ENCODE measurements at places on chromosomes 16 and 17. TPM values are rescaled to one million over a fixed set of nuclear protein-coding genes. Genes with fewer than 3 reads are reported as not detected.

The LPO gene
- total RNA-seq = not detected

- no peak overlapping the region for H3K4me3 ChIP-seq
- H3K27ac ChIP-seq = no peak overlapping the region
- H3K4me1 ChIP-seq = no peaks in the 10 kb centered on the region
- DNase-seq = no peak
Measured at GRCh38 chr17:56694825-56695224, 101.3 kb downstream of the NOG start.

The GJC1 gene
- total RNA-seq = 0.86 TPM

The SLC5A10 gene
- total RNA-seq = not detected

DNA sequence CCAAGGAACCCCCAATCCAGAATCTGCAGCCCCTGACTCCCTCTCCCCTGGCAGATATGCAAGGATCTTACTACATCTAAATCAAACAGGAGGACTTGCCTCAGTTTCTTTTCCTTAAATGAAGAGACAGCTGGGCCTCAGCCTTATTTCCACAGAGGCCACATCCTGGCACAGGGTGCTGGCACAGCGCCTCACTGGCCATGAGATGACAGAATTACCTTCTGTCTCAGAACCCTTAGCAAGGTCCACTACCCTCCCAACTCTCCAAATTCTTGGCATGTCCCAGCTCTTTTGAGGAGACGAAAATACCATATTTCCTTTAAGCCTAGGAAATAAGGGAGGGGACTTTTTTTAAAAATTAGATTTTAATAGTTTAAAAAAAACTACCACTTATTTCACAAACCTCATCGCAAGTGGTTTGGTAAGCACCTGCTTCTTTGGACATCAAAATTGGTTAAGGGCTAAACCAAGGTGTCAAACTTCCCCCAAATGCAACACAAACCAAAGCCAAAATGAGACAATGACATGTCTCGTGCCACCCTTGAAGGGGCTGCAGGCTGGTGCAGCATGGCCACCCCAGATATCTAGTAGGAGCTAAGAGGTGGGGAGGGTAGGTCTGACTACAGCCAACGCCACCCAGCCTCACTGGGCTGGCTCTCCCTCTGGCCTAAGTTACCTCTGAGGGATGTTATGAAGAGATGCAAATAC, 25.3 kb downstream of the FAM117A start:
- no peak overlapping the region for H3K4me3 ChIP-seq
- H3K27me3 ChIP-seq = no peaks in the 10 kb centered on the region
- no peaks in the 10 kb centered on the region for H3K4me1 ChIP-seq
- no peak for DNase-seq

DNA sequence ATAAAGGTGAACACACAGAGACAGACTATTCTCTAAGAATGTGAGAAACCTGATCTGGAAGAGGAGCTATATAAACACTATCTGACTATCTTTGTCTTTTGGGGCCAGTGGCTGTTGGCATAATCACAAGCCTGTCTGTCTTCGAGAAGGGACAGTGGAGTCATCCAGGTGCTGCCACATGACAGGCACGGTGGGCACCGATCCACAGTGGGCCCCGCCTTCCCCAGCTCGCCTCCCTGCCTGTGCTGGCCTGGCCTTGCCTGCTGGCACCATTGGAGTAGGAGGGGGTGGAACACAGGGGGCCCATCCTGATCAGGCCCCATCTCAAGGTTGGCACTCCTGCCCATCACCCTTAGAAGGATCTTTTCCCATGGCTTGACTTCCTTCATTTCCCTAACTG, 112.8 kb downstream of the CCDC182 start:
- H3K27ac ChIP-seq = 0 out of 2 replicates have a peak overlapping the region, but pooled peaks have one; percentile 97
- no peak overlapping the region for H3K4me3 ChIP-seq
- peaks cover 50% of the 10 kb centered on the region for H3K36me3 ChIP-seq
- H3K4me1 ChIP-seq = peaks cover 60% of the 10 kb centered on the region
- H3K27me3 ChIP-seq = no peaks in the 10 kb centered on the region

The TBX4 gene
- total RNA-seq = not detected

GRCh38 chr17:50844117-50844700, 8.8 kb downstream of the WFIKKN2 start:
- no peaks in the 10 kb centered on the region for H3K36me3 ChIP-seq
- no peaks in the 10 kb centered on the region for H3K27me3 ChIP-seq
- no peaks in the 10 kb centered on the region for H3K4me1 ChIP-seq
- H3K27ac ChIP-seq = no peak overlapping the region

DNA sequence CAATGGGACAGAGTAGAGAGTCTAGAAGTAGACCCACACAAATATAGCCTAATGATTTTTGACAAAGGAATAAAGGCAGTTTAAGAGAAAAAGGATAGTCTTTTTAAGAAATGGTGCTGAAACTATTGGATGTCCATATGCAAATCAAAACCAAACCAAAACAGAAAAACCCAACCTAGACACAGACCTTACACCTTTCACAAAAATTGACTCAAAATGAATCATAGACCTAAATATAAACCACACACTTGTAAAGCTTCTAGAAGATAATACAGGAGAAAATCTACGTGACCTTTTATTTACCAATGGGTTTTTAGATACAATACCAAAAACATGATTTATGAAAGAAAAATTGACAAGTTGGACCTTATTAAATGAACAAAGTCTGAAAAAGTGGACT, 66.4 kb upstream of the MPHOSPH6 start:
- H3K4me1 ChIP-seq = no peaks in the 10 kb centered on the region
- no peak for DNase-seq
- no peak overlapping the region for H3K27ac ChIP-seq
- no peaks in the 10 kb centered on the region for H3K27me3 ChIP-seq
- no peak overlapping the region for H3K4me3 ChIP-seq
- no peaks in the 10 kb centered on the region for H3K36me3 ChIP-seq

DNA sequence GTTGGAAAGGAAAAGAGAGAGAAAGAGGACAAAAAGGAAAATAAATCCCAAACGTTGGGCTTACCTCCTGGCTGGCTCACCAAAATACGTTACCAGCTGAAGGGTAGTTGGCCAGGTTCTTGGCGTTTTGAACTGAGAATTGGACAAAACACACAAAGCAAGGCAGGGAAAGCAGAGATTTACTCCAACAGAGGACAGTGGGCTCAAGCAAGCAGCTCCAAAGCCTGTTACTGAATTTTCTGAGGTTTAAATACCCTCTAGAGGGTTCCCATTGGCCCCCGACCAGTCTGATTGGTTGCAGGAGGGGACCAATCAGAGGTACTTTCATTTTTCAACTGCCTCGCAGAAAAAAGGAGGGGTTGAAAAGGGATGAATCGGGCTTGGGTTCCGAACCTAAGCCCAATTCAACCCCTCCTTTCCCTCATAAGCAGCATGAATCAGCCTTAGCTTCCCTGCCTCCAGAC, 55.6 kb upstream of the ALOX12 start:
- H3K36me3 ChIP-seq = no peaks in the 10 kb centered on the region
- H3K4me1 ChIP-seq = peaks cover 29% of the 10 kb centered on the region
- peak overlapping the region; percentile 39 for H3K4me3 ChIP-seq
- DNase-seq = peak; percentile 63
- no peak overlapping the region for H3K27ac ChIP-seq

GRCh38 chr17:81294512-81295030, 536 bp downstream of the SLC38A10 start:
- no peaks in the 10 kb centered on the region for H3K27me3 ChIP-seq
- DNase-seq = peak; percentile 67
- H3K4me1 ChIP-seq = peaks cover 25% of the 10 kb centered on the region
- H3K27ac ChIP-seq = no peak overlapping the region
- H3K4me3 ChIP-seq = peak overlapping the region; percentile 81

DNA sequence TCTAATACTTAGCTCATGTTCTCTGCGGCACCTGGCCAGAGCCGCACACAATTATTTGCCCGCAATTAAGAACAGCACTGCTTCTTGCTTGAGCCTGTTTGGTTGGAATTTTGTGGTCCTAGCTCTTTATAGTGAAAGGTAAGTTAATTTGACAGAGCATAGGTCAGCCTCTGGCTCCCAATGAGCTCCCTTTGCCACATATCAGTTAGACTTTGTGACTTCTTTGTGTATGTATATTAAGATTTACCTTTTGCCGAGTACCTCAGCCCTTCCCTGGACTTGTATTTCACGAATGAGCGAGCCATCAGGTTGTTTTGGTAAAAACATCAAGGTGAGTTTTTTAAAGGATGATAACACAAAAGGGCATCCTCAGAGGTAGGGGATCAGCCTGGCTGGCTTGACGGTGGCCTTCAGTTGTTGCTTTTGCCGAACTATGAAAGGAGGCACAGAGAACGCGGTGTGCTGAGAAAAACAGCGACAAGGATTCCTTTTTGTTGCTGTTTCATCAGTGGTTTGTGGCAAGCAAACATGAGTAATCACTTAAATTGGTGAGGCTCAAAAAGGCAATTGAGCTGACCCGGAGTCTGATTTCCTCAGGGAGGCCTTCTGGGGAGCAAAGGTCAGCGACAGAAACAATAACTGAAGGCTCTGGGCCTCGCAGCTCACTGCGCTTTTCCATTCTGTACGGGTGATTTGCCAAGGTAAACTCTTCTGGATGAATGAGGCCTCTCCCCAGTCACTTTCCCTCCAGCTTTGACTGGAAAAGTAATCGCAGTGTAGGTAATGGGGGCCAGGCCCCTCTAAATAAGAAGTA, 163.6 kb downstream of the HS3ST3A1 start:
- no peak for DNase-seq
- no peaks in the 10 kb centered on the region for H3K36me3 ChIP-seq
- no peak overlapping the region for H3K4me3 ChIP-seq
- no peaks in the 10 kb centered on the region for H3K27me3 ChIP-seq

- no peaks in the 10 kb centered on the region for H3K4me1 ChIP-seq
- no peak for DNase-seq
- H3K27ac ChIP-seq = no peak overlapping the region
- H3K27me3 ChIP-seq = no peaks in the 10 kb centered on the region
- no peak overlapping the region for H3K4me3 ChIP-seq
Measured at GRCh38 chr17:71334048-71334751, 786.6 kb upstream of the SOX9 start.

GRCh38 chr17:8382052-8382879, 727 bp downstream of the RPL26 start:
- H3K4me1 ChIP-seq = peaks cover 24% of the 10 kb centered on the region
- peak; percentile 68 for DNase-seq
- peak overlapping the region; percentile 100 for H3K4me3 ChIP-seq
- peaks cover 50% of the 10 kb centered on the region for H3K36me3 ChIP-seq
- peak overlapping the region; percentile 80 for H3K27ac ChIP-seq

The CDH8 gene
- not detected for total RNA-seq

Measured in Karpas-422 (cell line).